ENCODE measurements at places on chromosomes 3 and 15. TPM values are rescaled to one million over a fixed set of nuclear protein-coding genes. Genes with fewer than 3 reads are reported as not detected.
A peak's percentile ranks its signal among the peaks of the same experiment; 100 is the strongest.

DNA sequence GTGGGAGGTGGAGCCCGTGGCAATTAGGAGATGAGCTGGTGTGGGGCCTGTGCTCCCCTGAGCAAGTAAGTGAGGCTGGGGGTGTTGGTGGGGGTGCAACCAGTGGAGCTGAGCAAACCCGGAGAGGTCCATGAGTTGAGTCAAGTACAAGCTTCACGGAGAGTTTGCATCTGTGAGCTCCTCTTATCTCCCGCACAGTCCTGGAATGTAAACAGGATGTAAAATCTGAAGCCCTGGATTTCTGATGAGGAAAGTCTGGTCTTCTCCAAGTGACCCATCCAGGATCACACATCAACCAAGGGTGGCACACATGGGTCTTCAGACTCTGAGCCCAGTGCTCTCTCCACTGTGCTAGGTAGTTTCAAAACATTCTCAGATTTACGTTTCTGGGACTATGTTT, 67.8 kb downstream of the LSM3 start:
- H3K27ac ChIP-seq = no peak overlapping the region
- H3K4me3 ChIP-seq = no peak overlapping the region
- no peak for DNase-seq

GRCh38 chr3:72474775-72475174, 373.5 kb downstream of the SHQ1 start:
- no peaks in the 10 kb centered on the region for H3K36me3 ChIP-seq
- H3K27ac ChIP-seq = no peak overlapping the region
- no peaks in the 10 kb centered on the region for H3K27me3 ChIP-seq
- DNase-seq = no peak

- H3K27me3 ChIP-seq = no peaks in the 10 kb centered on the region
- no peaks in the 10 kb centered on the region for H3K4me1 ChIP-seq
- H3K27ac ChIP-seq = no peak overlapping the region
- no peaks in the 10 kb centered on the region for H3K36me3 ChIP-seq
- H3K4me3 ChIP-seq = no peak overlapping the region
These were observed 225.7 kb downstream of the MEX3B start for GRCh38 chr15:81819924-81820635.

GRCh38 chr15:28002136-28002861, 96.8 kb downstream of the OCA2 start:
- DNase-seq = no peak
- no peak overlapping the region for H3K4me3 ChIP-seq
- H3K27ac ChIP-seq = no peak overlapping the region
- H3K36me3 ChIP-seq = no peaks in the 10 kb centered on the region
- H3K4me1 ChIP-seq = no peaks in the 10 kb centered on the region

- H3K27ac ChIP-seq = no peak overlapping the region
- no peak for DNase-seq
- peaks cover 25% of the 10 kb centered on the region for H3K4me1 ChIP-seq
- peaks cover 46% of the 10 kb centered on the region for H3K27me3 ChIP-seq
- no peaks in the 10 kb centered on the region for H3K36me3 ChIP-seq
- peak overlapping the region; percentile 51 for H3K4me3 ChIP-seq
These were observed 12.4 kb upstream of the SOX2 start for GRCh38 chr3:181699171-181699903.

GRCh38 chr3:116391296-116392201, 53.7 kb downstream of the LSAMP start:
- H3K27ac ChIP-seq = no peak overlapping the region
- H3K36me3 ChIP-seq = no peaks in the 10 kb centered on the region
- H3K4me1 ChIP-seq = peaks cover 3% of the 10 kb centered on the region
- no peaks in the 10 kb centered on the region for H3K27me3 ChIP-seq
- H3K4me3 ChIP-seq = no peak overlapping the region
- DNase-seq = no peak

GRCh38 chr3:145326666-145327065, 834.3 kb downstream of the PLOD2 start:
- no peak overlapping the region for H3K27ac ChIP-seq
- H3K4me1 ChIP-seq = no peaks in the 10 kb centered on the region
- no peaks in the 10 kb centered on the region for H3K36me3 ChIP-seq
- H3K4me3 ChIP-seq = no peak overlapping the region
- H3K27me3 ChIP-seq = no peaks in the 10 kb centered on the region

DNA sequence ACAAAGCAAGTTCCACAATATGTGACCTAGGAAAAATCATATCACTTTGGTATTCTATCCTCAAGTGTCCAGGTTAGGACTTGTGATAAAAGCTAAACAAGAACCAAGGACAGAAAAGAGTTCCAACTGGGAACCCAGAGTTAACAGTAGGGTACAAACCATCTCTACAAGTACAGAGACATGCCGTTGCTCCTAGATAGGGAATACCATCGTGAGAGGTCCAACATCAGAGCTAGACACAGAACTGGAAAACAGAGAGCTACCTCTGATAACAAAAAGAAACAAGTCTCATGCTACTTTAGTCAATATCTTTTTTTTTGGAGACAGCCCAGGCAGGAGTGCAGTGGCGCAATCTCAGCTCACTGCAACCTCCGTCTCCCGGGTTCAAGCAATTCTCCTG, 37.8 kb downstream of the SMARCC1 start:
- no peak overlapping the region for H3K4me3 ChIP-seq
- DNase-seq = no peak
- H3K27me3 ChIP-seq = no peaks in the 10 kb centered on the region
- H3K27ac ChIP-seq = no peak overlapping the region

DNA sequence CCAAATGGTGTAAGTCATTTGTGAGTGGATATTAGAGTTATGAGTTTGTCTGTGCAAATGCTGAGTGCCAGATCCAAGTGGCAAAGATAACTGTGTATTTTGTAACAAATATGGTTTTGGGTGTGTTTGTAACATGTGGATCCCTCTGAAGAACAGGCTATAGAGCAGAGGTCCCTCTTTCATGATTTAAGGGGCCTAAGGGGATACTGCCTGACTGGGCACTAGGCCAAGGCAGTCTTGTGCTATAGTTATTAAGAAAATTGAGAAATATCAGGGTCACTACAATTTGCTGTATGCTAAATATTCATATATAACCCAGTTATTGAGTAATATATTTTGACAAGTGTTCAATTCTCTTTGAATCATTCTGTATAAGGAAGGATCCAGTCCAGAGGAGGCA, 555.6 kb upstream of the RGMA start:
- no peak overlapping the region for H3K4me3 ChIP-seq
- no peak overlapping the region for H3K27ac ChIP-seq
- no peaks in the 10 kb centered on the region for H3K27me3 ChIP-seq
- H3K36me3 ChIP-seq = no peaks in the 10 kb centered on the region

The UQCC5 gene
- polyA plus RNA-seq = 45.0 TPM

All from H1 (cell line).